ENCODE measurements at places on chromosomes 16 and 17. TPM values are rescaled to one million over a fixed set of nuclear protein-coding genes. Genes with fewer than 3 reads are reported as not detected.

- DNase-seq, result no peak
These were observed 153.3 kb downstream of the WWOX start for GRCh38 chr16:78252757-78253156.

DNA sequence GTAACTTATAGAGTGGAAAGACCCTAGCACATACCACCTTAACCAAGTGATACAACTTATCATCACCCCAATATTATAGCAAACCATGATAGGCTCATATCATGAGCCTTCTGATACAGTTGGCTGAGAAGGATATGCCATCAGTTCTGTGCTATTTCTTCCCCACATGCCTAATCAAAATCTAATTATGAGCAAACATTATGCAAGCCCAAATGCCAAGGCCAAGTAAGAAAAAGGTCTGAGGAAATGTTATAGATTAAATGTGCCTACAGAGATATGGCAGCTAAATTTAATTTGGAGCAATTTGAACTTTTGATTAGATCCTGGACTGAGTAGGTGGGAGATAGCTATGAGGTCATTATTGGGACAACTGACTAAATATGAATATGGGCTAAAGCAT is 225.9 kb upstream of the PMFBP1 start:
- DNase-seq, result no peak

GRCh38 chr17:77718669-77718961 is 239.9 kb upstream of the TNRC6C start:
- no peak for DNase-seq

GRCh38 chr17:67139784-67140665 is 95.7 kb downstream of the CACNG1 start:
- no peak for DNase-seq

DNA sequence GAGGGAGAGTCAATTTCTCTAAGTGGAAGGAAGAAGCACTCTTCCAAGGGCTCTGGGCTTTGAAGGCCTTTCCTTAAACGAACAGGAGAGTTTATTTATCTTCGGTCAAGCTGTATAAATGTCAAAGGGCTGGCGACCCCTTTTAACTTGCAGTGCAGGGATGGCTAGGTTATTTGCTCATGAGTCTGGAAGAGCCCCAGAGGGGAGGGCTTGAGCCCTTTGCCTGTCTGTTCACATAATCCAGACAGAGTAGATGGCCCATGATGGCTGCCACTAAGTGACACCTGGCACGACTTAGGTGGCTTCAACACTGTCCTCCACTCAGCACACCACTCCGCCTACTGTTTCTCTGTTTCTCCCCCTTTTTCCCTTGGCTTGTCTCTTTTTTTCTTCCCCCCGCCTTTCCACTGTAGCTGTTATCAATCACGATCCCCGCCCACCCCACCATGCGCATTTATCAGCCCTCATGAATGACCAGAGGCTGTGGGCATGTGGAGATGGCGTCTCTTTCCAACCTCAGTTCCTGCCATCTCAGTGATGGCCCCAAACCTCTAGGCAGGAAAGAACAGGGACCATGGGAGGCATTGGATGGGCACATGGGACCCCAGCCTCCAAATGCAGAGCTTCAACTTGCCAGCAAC is 408.7 kb upstream of the TNRC6C start:
- no peak for DNase-seq

- peak; percentile 78 for DNase-seq
These were observed 1.9 kb downstream of the CCR10 start for GRCh38 chr17:42679492-42680330.

LRRC46 gene
- 2.0 TPM for total RNA-seq
